Immature natural killer cell (primary cell): ENCODE measurements at places on chromosomes 1 and 21. TPM values are rescaled to one million over a fixed set of nuclear protein-coding genes. Genes with fewer than 3 reads are reported as not detected.

Gene FCGR3B
- polyA plus RNA-seq, result 8.8 TPM

- no peak for DNase-seq
Observed at GRCh38 chr1:195195423-195196057, 1412.7 kb downstream of the KCNT2 start.

GRCh38 chr1:17021896-17022295, 10.2 kb upstream of the ATP13A2 start:
- DNase-seq, result no peak

DNA sequence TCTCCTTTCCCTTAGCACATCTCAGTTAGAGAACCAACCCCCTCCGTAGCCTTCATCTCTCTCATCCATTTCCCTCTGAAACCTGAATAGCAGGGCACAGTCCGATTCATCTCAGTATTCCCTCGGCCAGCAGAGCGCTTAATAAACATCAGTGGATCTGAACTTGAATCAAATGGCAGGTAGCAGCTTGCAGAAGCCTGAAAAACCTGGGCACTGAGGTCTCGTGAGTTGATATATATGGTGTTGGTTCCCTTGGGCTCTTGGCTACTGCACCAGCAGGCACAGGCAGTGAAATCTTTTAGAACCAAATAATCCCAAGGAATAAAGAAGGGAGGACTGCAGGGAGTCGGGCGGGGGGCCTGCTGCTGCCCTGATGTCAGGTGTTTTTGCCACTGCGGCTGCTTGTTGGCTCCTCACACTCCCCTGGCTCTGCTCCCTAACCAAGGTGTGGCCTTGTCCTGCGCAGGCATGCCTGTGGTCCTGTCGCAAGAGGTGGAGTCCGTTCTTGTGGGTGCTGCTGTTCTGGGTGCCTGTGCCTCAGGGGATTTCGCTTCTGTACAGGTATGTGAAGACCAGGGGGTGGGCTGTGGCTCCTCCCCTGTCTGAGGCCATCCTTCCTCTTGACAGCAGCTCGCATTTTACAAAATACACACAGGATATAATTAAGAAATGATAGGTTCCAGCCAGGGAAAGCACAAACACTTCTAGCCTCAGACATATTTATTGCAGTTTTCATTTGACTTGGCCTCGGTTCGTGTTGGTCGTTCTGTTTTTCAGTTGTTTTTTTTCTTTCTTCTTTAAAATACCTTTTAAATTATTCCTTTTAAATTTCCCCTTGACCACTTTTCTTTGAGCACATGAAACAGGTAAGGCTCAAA, 140.9 kb upstream of the HOOK1 start:
- DNase-seq, result no peak
